Activated naive CD4-positive, alpha-beta T cell treated with anti-CD3 and anti-CD28 coated beads, Interleukin-2, amount 50 U/mL, for 72 hours (primary cell): ENCODE measurements at places on chromosomes 1 and 21. TPM values are rescaled to one million over a fixed set of nuclear protein-coding genes. Genes with fewer than 3 reads are reported as not detected.

S100B gene
- total RNA-seq: not detected

DNA sequence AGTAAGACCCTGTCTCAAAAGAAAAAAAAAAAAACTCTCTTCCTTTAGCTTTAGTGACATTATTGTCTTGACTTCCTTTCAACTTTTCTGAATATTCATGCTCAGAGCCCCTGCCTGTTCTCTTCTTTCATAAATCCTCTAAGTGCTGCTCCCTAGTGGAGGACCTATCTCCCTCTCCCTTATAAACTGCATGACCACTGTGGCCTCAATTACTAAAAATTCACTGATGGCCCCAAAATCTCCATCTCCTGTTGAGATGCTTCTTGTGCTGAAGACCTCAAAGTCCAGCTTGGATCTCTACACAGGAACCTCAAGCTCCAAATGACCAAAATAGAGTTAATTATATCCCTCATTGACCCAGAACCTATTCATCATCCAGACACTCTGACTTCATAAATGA is 7.8 kb downstream of the ITLN1 start:
- DNase-seq: no peak

HTR6 gene
- 0.11 TPM for total RNA-seq

- DNase-seq: no peak
These were observed 25.2 kb upstream of the PLA2G2C start for GRCh38 chr1:20211511-20211931.

DNA sequence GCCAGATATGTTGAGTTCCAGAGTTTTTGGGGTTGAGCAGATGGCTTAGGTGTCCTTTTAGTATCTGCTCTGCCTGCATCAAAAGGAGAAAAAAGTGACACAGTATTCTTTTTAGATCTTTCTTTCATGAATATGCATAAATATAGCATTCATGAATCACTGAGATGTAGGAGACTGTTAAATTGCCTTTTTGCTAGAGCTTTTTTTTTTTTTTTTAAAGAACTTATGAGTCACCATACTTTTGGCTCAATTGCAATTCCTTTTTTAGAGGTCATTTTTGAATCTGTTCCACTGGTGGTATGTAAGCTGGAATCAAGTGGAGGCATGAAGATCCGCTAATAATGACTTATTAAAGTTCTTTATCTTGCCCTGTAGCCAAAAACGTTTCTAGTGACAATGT is 480.9 kb upstream of the ZRANB2 start:
- no peak for DNase-seq

SRGAP2B gene
- total RNA-seq: 24.4 TPM

FNDC10 gene
- 0.18 TPM for total RNA-seq

KCNT2 gene
- not detected for total RNA-seq
